ENCODE measurements at places on chromosomes 7 and 10.

DNA sequence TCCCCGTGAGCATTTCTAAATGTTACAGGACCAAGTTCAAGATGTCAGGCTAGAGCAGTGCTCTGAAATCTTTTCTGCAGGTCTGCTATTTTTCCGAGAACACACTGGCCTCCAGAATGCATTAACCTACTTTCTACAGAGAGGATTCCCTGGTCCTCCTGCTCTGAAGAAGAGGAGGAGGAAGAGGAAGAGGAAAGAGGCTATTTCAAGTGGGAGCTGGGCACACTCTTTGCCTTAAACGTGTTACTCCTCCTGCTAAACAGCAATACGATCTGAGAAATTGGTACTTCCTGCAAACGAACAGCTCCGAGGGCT lies 157.4 kb downstream of the FRMD4A start:
- DNase-seq, result no peak

DNA sequence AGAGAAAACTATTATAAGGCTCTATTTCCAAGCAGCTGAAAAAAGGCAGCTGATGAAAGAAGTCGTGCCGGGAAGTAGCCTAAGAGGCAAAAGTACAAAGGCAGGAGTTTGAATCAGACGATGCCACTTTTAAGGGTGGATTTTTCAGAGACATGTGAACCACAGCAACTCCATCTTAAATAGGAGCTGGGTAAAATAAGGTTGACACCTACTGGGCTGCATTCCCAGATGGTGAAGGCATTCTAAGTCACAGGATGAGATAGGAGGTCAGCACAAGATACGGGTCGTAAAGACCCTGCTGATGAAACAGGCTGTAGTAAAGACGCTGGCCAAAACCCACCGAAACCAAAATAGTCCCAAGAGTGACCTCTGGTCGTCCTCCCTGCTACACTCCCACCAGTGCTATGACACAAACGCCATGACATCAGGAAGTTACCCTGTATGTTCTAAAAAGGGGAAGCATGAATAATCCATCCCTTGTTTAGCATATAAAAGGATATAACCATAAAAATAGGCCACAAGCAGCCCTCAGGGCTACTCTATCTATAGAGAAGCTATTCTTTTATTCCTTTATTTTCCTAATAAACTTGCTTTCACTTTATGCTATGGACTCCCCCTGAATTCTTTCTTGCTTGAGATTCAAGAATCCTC lies 45.5 kb upstream of the PRSS1 start:
- no peak for DNase-seq

GRCh38 chr10:60032723-60033122 lies 126.4 kb upstream of the CCDC6 start:
- DNase-seq, result peak; percentile 69

GRCh38 chr10:48589266-48589665 lies 15.6 kb downstream of the ARHGAP22 start:
- DNase-seq, result no peak

DNA sequence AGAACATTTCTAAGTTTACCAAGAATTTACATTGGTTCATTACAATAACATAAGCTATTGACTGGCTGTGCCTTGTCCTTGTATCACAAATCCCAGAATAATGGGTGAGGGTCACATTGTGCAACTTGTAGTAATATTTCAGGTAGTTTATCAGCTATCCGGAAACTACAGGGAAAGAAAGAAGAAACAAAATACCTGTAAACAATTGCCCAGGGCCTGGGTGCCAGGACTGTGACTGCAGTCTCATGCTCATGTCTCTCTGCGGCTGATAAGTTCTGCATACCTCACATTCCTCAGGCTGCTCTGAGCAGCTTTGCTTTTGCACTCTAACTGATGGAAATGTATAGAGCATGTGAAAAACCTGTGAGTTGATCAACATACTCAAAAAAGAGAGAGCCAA lies 131.8 kb upstream of the TRIM24 start:
- DNase-seq, result no peak

DNA sequence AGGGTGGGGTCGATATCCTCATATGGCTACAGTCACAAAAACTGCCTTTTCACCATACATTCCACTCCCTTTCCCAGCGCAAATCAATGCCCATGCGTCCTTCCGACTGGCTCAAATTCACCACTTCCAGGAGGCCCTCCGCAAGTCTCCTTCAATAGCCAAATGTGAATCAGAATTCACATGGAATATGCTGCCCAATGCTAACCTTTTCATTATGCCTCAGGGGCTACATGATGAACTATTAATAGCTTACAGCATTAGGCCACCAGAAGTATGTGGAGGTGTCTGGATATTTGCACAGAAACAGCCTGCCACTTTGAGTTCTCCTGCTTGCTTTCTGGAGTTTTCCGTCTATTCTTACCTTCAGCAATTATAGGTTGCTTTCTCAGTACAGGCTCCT lies 27.7 kb downstream of the RGS10 start:
- DNase-seq, result no peak

- no peak for DNase-seq
Measured at GRCh38 chr7:112103246-112103645, 103.0 kb downstream of the DOCK4 start.

DNA sequence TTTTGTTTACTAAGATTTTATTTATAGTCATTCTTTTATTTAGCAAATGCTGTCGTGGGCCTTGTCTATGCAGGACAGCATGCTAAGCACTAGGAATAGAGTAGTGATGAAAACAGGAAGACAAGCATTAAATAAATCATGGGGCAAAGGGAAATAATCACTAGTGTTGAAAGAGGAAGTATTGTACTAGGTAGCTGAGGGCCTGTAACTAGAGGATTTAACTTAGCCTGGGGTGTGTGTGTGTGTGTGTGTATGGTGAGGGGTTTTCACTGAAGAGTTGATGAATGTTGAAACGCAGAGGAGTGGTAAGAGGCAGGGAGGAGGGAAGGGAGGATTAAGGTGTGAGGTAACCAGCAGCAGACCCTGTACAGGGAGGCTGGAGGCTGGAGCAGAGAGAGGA lies 446.4 kb downstream of the SDK1 start:
- no peak for DNase-seq

- DNase-seq, result peak; percentile 98
Measured at GRCh38 chr10:87861953-87862678, 1.2 kb downstream of the KLLN start.

DNA sequence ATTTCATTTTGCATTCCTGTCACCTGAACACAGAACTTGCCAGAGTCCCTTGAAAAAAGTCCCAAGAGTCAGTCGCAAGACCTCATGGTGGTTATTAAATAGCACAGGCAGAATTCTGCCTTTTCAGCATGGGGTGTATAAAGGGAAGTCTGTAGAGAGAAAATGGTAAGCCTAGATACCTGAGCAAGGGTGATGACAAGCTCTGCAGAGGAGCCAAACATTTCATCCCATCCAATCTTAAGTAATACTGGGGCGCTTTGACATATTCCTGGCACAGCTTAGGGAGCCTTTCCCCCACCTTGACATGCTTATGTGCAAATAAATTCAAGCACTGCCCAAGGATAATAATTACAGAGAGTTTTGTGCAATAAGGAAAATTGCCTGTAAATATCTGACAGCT lies 213.0 kb downstream of the INHBA start:
- no peak for DNase-seq

DNA sequence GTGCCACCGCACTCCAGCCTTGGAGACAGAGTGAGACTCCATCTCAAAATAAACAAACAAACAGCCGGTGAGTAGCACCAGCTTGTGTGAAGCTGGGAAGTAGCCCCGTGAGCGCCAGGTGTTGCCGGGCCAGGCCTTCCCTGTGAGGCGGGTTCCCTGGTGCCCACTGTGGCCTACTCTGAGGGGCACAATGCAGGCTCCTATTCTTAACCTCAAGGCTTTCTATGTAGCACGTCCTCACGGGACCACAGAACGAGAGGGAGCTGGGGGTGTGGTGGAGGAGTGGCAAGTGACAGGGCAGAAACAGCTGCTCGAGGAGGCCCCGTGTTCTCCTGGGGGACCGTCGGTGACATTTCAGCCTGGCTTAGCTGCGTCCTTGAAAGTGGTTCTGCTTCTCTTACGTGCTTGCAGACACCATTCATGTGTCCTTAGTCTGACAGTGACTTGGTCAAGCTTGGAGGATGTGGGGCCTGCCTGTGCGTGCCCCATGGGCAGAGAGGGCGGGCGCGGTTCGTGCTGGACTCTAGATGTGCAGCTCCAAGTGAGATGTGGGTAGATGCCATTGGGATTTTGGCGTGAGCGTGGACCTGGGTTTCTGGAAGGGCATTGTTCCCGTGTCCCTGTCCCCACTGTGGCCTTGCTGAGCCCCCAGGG lies 116.6 kb downstream of the NKX6-2 start:
- no peak for DNase-seq

DNA sequence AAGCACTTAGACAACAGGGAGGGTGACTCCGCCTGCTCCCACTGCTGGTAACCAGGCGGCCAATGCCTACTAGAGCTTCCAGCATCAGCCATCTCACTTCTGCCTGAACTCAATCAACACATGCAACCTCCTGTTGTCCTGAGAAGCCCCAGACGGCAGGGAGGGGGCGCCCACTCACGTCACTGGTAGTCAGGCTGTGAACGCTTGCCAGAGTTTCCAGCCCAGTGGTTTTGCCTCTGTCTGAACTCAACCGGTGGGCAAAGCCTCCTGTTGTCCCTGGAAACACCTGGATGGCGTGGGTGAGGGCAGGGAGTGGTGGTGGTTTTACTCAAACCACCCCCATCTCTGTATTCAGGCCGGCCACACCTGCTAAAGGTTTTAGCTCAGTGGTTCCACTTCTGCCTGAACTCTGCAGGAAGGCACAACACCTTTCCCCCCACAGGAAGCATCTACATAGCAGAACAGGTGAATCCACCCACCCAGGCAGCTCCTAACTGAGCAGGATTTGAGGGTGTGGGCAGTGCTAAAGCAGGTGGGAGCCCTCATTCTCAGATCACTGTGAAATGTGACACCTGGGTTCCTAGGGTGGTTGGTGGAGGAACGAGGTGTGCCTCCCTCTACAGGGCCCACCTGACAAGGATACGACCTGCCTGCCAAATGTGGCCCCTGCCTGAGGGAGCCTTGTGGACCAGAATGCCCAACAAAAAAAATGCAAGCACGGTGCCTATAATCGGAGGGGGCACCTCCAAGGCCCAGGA lies 563.0 kb upstream of the SEMA3D start:
- DNase-seq, result no peak

- no peak for DNase-seq
Measured at GRCh38 chr10:29204070-29204800, 84.6 kb upstream of the LYZL1 start.

GRCh38 chr10:84820120-84820519 lies 491.7 kb downstream of the CCSER2 start:
- DNase-seq, result no peak

DNA sequence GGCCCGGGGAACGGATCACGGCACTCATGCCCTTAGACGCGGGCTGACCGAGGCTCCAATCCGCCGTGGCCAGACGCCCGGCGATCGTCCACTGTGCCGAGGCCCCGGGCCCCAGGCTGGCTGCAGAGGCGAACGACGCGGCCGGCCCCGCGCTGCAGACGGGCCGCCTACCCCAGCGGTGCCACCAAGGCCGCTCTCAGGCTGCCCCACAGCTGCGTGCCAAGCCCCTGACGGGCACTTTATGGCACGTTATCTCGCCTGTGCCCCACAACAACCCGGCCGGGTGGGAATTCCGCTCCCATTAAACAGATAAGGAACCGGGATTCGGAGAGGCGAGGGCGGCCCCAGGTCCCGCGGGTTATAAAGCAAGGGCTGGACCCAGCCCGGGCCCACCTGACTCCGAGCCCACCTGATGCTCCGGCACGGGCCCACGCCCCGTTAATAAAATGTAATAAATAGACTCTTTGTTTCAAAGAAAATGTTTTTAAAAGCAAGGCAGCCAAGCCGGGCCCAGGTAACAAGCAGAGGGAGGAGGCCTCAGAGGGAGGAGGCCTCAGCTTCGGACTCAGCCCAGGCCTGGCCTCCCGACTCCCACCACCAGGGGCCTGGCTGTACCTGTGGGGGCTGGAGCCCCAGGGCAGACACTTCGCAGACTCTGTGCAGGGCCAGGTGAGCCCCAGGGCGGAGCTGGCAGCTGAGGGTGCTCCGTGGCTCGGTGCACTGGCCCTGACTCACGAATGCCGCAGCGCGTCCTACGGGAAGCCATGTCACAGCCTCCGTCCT lies 79.7 kb downstream of the FOXL3 start:
- peak; percentile 75 for DNase-seq

DNA sequence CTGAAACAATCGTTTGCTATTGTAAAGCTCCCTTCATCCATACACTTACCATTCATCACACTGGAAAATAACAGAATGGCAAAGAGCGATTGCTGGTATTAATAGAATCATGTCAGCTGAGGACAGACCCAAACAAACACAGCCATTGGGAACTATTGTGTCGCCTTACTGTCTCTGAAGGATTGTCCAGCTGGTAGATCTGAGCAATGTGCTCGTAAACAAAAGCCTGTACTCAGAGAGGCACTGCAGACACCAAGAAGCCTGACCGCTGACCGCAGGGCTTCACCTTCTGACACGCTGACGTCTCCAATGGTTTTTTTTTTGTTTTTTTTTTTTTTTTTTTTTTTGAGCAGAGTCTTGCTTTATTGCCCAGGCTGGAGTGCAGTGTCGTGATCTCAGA lies 151.0 kb upstream of the FRMD4A start:
- DNase-seq, result no peak
